ENCODE measurements at places on chromosomes 1 and 21.

DNA sequence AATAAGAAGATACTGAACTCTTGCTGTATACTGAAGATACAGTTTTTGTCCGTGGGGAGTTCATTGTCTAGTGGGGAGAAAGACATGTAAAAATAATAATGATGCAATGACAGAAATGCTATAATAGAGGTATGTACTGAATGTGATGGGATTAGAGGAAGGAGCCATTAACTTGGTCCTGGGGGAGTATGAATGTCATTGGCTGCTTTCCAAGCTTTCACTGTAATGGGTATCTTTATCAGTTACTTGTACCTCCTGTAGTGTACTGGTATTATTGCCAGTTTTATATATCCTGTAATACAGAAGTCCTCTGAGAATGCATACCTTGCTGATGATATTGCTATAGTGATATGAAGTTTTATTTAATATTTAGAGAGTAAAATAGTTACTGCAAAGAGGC lies 7.4 kb downstream of the BTBD8 start:
- no peak for DNase-seq

DNA sequence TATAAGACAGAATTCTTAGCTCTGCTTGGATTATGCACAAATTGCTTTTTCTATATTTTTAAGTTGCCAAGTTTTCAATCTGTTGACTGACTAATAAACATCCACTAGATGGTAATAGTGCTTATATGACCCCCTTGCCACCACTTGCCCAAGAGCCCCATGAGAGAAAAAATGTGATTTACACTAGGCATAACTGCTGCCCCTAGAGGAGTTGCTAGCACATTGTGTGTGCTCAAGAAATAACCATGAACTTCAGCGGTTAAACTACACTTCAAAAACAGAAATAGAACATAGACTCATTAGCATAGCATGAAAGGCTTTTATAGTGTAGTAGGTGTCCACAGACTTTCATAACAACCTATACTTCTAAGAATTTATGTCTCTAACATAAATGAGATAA lies 61.4 kb downstream of the BRINP3 start:
- no peak for DNase-seq

- DNase-seq, result no peak
Observed at GRCh38 chr1:203675596-203676347, 49.1 kb downstream of the ATP2B4 start.

DNA sequence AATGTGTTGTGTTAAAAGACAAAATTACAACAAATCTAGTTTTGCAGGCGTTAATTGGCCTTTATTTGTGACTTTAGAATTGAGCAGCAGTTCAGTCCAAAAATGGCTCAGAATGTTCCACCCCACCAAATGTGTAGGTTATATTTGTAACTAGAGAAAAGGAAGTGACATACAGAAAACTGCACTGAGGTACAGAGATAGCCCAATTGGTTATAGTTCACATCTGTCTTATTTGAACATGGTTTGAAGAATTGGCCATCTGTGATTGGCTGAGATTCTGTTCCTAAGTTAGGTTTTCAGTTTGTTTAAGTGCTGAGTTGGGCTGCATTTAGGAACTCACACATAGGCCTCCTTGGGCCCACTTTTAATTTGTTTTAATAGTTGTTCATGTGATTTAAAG lies 12.0 kb upstream of the FMO2 start:
- no peak for DNase-seq

Data from muscle of back (tissue), 13 donors.